Activated CD8-positive, alpha-beta T cell treated with anti-CD3 and anti-CD28 coated beads for 36 hours (primary cell): ENCODE measurements at places on chromosomes 5 and 9. TPM values are rescaled to one million over a fixed set of nuclear protein-coding genes. Genes with fewer than 3 reads are reported as not detected.
A peak's percentile ranks its signal among the peaks of the same experiment; 100 is the strongest.

GRCh38 chr9:123929177-123929869 is 603 bp downstream of the DENND1A start:
- DNase-seq = peak; percentile 39

- no peak for DNase-seq
Observed at GRCh38 chr9:1096155-1096964, 46.2 kb downstream of the DMRT2 start.

The FOXD4L5 gene
- not detected for total RNA-seq

- DNase-seq = peak; percentile 79
Observed at GRCh38 chr9:77011973-77012821, 7.3 kb upstream of the FOXB2 start.

GRCh38 chr5:9374025-9374424 is 171.8 kb downstream of the SEMA5A start:
- DNase-seq = no peak

DNA sequence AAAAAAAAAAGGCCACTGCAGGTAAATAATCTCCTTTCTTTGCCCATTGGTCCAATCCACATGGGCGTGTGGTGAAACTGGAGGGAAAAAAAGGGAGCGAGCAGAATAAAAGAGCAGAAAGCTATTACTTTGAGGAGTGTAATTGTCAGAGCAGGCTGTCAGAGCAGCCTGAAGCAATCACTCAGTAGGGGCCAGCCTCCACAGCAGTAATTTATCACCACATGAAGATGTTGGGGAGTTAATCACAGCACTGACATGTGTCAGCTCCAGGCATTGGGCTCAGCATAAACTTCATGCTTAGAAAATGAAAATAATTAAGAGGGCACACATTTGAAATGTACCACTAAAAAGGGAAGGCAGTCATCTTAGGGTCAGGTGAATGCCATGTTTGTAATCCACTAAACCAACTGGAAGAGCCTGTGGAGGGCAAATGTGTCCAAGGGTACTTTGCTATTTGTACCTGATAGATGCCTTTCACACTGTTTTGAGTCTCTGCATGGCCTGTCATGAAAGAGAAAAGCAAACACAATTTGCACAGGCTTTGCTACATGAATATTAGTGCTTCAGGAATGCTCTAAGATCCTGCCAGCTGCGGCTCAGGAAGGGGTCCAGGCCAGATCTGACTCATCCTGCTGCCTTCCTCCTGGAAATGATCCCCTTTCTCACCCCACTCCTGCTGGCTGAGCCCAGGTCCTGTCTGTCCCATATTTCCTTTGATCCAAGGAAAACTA is 2.9 kb upstream of the PTGER4 start:
- peak; percentile 43 for DNase-seq

DNA sequence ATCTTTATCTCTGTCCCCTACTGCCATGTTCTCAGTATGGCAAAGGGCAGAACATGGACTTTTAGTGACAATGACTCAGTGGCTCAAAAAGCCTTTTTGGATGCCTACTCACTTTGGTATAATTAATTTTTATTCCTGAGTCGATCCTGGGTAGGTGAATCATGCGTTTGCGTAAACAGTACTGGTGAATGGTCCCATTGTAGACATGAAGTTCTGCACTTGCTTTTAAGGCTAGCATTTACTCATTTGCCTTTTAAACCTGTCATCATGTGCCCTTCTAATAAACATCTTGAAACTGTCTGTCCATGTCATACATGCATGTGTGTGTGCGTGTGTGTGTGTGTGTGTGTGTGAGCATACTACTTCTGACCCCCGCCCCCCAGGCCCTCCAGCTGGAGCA is 223.0 kb downstream of the AUH start:
- DNase-seq = no peak

DNA sequence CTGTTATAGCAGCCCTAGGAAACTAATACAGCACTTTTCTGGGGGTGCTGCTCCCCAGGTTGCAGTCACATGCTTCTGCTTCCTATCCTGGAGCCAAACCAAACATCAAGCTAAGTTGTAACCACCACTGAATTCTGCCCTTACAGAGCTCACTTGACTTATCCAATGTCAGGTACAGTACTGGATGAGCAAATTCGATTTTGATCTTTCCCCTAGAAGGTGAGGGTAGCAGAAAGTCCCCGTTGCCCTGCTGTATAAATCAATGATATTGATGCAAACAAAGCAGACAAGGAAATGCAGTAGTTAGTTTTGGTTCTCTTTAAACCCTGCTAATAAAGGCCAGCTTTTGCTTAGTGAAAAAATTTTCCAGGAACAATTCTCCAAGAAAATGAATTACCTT is 36.4 kb downstream of the ZCCHC9 start:
- DNase-seq = no peak

DNA sequence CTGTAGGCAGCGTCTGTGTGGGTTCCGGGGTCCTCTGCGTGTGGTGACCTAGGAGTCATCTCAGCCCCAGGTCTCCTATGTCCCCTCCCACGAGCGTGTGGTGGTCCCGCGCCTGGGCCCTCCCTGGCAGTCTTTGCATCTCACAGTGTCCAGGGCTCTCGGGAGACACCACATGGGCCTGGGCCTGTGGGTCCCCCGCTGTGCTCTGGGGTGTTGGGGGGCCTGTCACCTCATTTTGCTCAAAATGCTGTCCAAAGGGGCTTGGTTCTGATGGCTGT is 27.1 kb downstream of the CEP72 start:
- DNase-seq = no peak

The SNAPC4 gene
- total RNA-seq = 15.5 TPM

- DNase-seq = no peak
Observed at GRCh38 chr9:31588006-31588405, 796.4 kb upstream of the ACO1 start.

The GOLM1 gene
- 2.7 TPM for total RNA-seq

DNA sequence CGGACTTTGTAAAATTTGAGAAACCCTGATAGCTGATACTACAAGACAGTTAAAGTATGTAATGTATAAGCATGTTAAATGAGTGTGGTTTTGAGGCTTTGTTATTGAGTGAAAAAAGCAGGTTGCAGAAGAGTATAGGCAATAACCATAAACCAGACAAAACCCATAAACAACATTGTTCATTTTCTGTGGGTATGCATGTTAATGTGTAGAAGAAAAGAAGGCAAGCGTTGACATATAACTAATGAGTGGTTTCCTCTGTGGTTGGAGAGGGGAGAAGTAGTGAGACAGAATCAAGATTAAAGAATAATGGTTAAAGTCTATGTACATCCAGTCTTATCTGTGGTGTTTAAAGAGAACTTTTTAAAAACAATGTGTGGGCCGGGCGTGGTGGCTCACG is 26.2 kb downstream of the RAD23B start:
- DNase-seq = no peak

- no peak for DNase-seq
Observed at GRCh38 chr5:14097998-14098471, 45.1 kb upstream of the TRIO start.

DNA sequence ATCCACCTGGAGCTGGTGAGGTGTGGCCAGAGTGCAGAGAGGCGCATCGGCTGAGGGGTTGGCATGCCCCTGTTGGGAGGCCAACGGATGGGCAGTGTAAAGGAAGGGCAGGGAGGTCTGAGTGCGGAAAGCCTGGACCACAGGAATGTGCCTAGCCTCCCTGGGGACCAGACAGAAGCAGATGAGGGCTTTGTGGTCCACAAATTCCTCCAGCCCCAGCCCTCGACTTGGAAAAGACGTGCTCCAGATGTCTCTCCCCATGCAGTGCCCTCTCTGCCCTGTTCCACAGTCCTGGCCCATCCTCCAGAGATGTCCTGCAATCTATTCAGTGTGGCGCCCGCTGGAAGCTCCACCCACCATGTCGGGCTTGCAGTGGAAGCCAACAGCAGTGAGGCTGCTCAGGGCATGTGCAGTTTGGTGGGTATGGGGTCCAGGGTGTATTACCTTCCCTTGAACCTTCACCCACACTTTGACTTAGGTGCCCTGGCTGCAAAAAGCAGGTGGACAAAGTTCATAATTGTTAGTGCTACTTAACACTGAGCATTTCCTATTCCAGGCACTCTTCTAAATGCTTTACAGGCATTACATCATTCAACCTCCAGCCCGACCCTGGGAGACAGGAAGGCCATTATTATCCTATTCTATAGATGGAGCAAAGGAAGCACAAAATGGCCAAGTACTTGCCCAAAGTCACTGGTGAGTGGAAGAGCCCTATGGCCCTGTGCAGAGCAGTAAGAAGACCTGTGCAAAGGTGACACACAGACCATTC is 120.2 kb upstream of the SLC25A48 start:
- DNase-seq = no peak

DNA sequence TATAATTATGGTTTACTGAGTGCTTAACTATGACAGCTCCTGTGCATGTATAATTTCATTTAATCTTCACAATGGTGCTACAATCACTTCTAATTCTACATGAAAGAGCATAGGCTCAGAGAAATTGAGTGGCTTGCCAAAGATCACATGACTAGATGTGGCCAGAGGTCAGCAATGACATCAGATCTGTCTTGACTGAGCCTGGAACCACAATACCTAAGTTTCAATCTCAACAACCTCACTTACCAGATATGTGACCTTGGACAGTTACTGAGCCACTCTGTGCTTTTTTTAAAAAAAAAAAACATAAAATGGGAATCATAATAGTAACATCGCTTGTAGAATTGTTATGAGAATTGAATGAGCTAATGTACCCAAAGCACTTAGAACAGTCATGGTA is 130.7 kb downstream of the TRIM32 start:
- DNase-seq = no peak

- DNase-seq = no peak
Observed at GRCh38 chr5:115555084-115555633, 10.6 kb upstream of the FEM1C start.

- DNase-seq = no peak
Observed at GRCh38 chr9:79970146-79970425, 398.3 kb downstream of the TLE4 start.

DNA sequence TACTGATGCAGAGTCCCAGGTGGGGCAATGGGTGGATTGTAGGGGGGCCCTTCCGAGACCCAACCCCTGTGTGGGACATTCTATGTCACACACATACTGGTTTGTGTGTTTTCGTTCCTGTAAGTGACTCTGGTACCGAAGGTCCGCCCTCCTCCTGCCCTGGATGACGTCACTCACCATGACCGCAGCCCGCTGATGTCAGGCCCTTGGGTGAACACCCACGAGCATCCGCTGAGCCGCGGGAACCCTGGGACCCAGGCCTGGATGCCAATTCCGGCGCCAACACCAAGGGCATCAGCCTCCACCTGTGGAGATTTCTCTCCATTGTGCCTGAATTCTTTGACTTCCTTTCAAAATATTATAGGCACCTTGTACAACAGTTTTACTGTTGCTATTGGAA is 184.3 kb downstream of the MTRR start:
- DNase-seq = no peak

DNA sequence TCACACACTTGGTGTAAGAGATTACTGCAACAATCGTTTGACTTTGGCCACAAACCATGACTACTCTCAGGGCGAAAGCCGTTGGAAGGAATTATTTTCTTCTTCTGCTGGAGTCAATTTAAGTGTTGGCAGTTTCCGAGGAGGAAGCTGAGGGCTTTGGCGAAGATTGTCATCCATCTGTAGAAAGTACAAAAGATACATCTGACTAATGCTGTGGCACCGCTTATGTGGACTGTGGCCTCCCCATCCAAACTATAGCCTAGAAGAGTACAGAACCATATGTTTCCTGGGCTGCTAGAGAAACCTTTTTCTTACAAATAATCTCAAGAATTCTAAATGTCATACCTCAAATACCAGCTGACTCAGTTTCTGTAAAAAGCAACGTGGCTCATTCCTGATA is 7.4 kb downstream of the MTX3 start:
- peak; percentile 54 for DNase-seq

The SOX30 gene
- total RNA-seq = 0.16 TPM

The ISCA1 gene
- total RNA-seq = 35.0 TPM

DNA sequence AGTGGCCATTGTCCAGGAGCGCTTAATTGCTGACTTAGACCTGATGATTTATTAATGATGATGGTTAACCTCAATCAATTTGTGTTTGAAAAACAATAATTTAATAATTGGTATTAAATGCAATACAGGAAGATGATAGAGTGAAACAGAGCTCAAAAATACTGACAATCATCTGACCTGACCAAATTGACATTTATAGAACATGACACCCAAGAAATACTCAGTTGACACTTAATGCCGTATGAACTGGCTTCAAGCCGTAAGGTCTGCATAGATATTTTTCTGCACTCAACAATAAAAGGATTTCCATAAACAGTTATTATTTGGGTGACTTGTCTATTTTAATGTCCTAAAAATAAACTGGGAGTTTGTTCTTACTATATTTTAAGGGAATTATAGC is 159.2 kb downstream of the TRIO start:
- DNase-seq = no peak

The BRINP1 gene
- not detected for total RNA-seq

- no peak for DNase-seq
Observed at GRCh38 chr9:33184963-33185362, 17.8 kb upstream of the B4GALT1 start.
